ENCODE measurements at places on chromosomes 16 and 17. TPM values are rescaled to one million over a fixed set of nuclear protein-coding genes. Genes with fewer than 3 reads are reported as not detected.

Gene MGAT5B
- total RNA-seq = 0.74 TPM

Gene MILR1
- 52.5 TPM for total RNA-seq

Gene PDIA2
- total RNA-seq = not detected

Gene SETD1A
- 1.6 TPM for total RNA-seq

Gene EPOP
- total RNA-seq = 5.0 TPM

Gene TMEM114
- not detected for total RNA-seq

Gene CACNG3
- total RNA-seq = not detected

Gene XAF1
- 47.1 TPM for total RNA-seq

Gene CRYM
- 2.0 TPM for total RNA-seq

Gene FADS6
- not detected for total RNA-seq

Gene SLC16A11
- 2.4 TPM for total RNA-seq

Gene AOC3
- total RNA-seq = 0.08 TPM

Gene UTS2R
- total RNA-seq = not detected

Gene ST6GALNAC1
- total RNA-seq = not detected
